ENCODE measurements at places on chromosomes 1 and 21.

DNA sequence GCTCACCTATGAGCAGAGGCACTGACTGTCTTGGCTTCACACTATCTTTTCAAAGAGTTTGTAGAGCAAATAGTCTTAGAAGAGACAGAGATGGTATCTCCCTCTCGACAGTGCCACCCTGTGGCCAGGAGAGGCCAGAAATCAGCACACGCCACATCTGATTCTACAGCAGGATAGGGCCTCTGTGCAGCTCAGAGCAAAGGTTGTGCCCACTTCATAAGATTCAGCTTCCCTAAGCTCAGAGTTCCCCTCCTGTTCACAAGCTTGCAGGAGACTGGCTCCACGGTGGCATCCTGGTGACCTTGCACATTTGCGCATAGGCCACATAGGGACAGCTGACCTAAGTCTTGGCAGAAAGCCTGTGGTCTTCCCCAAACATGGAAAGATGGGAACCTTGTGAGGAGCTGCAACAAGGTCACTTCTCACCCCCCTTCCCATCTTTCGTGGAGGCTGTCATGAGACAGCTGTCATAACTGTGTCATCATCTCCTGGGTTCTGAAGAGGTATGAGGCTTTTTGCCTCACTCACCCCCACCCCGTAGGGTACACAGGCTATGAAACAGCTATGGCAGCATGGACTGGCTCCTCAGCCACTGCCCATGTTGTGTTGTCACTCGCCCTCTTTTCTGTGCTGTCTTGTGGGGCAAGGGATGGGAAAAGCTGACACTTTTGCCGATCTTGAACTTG, 3.0 kb downstream of the ITLN2 start:
- DNase-seq: peak; percentile 76

DNA sequence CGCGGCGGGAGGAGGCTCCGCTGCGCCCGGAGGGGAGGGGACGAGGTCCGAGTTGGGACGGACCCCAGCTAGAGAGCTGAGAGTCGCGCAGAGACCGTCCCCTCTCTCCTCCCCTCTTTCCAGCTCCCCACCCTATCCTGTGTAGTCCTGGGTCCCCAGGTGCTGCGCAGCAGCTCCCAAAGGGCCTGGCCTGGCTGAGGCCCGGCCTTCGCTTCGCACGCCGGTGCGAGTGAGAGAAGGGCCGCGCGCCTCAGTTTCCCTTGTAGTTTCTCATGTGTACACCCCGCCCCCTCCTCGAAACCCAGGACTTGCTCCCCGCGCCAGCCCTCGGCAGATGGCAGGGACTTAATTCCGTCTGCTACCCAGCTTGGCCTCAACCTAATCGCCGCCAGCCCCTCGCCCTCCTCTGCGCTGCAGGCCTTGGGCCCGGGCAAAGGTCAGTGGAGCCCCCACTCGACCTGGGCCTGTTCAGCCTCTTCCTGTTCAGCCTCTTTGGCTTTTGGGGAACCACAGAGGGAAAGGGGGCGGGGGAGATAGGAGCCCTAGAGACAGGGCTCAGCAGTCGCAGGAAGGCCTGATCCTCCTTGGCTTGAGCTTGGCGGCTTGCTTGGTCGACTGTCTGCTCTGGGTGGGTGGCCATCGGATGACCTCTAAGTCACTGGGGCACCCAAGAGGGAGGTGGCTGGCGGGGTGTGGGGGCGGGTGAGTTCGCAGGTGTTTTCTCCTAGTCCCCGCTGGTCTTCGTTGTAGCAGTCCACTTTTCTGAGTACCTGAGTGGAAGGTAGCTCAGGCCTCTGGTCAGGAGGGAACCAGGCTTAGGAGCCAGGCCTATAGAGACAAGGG, 1.0 kb downstream of the ZNF687 start:
- peak; percentile 68 for DNase-seq

- no peak for DNase-seq
These were observed 7.9 kb downstream of the PTGER3 start for GRCh38 chr1:71039661-71040262.

GRCh38 chr1:180239145-180240096, 9.4 kb downstream of the LHX4 start:
- peak; percentile 68 for DNase-seq

DNA sequence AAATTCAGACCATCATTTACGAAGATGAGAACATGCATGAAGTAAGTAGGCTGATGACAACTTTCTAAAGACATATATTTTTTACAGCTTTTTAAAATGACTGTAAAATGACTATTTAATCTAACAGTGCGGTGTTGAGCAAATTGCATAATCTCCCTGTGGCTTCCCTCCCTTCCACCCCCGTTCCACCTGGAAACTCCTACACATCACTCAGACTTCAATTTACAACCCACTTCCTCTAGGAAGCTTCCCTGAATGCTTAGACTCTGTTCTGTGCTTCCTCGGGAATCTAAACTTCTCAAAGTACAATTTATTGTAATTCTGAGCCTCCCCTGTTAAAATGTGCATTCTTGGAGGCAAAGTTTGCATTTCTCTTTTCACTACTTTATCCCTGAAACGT, 354.9 kb downstream of the DPYD start:
- DNase-seq: no peak

DNA sequence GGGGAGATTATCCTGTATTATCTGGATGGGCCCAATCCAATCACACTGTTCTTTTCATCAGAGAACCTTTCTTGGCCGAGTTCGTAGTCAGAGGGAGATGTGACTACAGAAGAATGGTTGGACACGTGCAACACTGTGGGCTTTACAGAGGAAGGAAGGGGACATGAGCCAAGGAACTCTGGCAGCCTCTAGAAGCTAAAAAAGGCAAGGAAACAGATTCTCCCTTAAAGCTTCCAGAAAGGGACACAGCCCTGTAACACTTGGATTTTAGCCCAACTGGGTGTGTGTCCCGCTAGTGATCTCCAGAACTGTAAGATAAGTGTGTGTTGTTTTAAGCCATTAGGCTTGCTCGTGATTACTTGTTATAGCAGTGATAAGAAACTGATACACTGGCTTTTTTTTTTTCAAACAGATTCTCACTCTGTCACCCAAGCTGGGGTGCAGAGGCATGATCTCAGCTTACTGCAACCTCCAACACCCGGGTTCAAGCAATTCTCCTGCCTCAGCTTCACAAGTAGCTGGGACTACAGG, 53.9 kb upstream of the FBXO28 start:
- no peak for DNase-seq

DNA sequence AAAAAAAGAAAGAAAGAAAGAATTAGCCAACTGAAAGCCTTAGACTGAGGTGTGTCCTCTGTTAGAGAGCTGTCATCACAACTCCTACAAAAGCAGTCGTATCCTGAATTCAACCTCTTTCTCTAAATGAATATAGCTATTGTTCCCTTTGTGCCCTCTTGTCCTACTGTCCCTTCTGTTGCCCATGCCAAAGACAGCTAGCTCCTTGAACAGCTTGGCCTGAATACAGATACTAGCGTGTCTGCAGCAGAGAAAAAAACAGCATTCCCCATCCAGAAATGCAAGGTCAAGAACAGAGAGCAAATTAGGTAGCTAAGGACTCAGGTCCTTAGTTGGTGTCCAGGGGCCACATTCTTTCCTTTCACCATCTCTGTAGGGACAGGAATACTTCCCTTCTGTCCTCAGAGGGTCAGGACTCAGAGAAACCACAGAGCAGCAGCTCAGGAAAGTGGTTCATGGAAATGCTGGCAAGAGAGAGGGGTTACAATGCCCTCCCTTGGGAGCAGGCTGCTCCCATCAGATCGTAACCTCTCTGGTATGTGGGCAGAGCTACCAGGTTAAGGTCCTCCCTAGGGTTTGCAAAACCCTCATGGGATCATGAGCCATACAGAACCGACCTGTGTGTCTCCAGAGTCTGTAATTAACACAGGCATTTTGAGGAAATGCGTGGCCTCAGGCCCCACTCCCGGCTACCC, 1.8 kb upstream of the ZBTB48 start:
- no peak for DNase-seq

GRCh38 chr1:117481410-117481809, 114.2 kb downstream of the MAN1A2 start:
- no peak for DNase-seq
